ENCODE measurements at places on chromosomes 3 and 15.

DNA sequence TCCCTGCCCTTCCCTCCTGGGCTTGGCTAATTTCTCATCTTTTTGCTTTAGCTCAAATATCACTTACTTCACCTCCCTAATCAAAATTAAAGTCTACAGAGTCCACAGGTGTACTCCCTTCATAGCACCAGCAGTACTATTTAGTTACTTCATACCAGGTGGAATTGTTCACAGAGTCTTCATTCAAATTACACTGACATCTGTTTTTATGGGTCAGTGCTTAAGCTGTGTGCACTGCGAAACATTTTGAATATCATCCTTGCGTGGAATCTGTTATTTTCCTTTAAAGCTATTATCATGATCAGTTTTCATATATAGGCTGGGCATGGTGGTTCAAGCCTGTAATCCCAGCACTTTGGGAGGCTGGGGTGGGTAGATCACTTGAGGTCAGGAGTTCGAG, 2.7 kb upstream of the SERF2 start:
- no peak for DNase-seq

DNA sequence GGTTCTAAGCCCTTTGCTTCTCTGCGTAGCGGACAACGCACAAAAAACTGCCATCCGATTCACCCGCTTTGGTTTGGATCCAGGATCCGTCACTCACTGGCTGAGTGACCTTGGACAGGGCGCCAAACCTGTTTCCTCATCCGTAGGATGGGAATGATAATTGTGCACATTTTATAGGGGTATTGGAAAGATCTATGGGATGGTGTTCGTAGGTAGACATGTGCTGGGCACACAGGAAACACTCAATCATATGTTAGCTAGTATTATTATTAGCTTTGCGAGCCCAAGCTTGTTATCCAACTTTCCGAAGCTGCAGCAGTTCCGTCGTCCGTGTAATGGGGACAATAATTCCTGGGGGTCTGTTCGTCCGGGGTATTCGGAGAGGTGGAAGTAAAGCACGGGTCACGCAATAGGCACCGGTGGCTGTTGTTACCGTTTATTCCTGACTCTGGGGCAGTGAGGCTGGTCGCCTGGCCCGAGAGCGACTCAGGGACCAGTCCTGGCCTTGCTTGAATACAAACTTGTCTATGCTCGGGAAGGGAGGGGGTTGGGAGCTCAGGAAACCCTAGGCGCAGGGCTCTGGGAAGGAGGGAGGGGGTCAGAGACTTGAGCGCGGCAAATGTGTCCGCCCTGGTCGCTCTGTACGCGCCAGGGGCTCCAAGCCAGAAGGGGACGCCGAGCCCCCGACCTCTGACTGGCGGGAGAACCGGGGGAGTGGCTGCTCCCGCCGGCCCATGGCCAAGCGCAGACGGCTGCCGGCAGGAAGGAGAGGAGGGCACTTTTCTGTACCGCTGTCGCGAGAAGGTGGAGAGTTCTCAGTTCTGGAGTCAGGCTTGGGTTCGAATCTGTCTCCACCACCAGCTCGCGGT, 1.3 kb downstream of the SPSB4 start:
- no peak for DNase-seq

- no peak for DNase-seq
Observed at GRCh38 chr15:95215017-95215416, 983.7 kb downstream of the MCTP2 start.

DNA sequence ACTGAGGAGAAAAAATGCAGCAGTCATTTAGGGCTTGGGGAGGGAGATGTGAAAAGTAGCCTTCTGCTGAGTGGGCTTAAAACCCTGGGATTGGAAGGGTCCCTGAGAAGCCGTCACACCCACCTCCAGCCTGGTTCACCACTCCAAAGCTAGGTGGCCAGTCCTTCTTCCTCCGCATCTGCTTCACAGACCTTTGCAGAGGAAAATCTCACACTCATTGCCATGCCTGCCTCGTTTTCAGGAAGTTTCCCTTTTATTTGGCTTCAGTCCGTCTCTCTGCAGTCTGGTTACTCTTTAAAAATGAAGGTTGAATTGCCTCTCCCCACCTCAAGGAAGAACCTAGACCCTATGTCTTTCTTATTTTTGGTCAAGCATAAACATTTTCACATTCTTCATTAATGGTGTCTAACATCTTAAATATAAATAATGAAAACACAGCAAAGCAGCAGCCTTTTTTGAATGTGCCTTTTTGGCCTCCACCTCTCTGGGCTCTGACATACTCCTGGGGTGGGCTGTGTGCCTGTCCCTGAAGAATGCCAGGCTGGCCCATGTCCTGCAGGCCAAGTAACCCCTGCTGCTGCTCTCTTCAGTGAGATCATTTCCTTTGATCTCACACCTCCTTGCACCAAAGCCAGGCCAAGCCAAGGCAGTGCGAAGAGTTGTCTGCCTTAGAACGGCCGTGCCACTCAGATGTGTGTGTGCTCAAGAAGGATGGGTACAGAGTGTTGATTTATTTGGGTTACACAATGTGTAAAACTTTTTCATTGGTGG, 11.0 kb downstream of the MRAS start:
- DNase-seq, result no peak

DNA sequence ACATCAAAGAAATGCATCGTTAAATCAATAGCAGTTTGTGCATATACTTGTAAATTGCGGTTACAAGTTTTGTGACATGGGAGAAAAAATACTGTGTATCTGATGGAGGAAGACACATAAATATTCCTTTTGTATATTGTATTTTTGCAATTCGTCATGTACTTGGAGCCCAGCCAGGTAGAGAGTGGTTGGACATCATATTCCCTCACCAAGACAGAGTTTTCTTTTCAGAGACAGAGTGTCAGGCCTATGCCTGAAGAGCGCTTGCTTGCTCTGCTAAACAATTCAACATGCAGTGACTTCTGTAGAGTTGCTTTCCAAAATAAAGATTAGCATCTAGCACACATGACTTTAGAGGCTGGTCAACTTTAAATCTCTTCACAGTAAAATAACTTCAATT, 24.8 kb upstream of the MEIS2 start:
- DNase-seq, result peak; percentile 50

- no peak for DNase-seq
Observed at GRCh38 chr3:14246414-14246813, 67.8 kb downstream of the LSM3 start.

GRCh38 chr15:37131621-37132020, 31.3 kb upstream of the MEIS2 start:
- no peak for DNase-seq

GRCh38 chr3:50518436-50518835, 15.0 kb upstream of the CACNA2D2 start:
- no peak for DNase-seq

DNA sequence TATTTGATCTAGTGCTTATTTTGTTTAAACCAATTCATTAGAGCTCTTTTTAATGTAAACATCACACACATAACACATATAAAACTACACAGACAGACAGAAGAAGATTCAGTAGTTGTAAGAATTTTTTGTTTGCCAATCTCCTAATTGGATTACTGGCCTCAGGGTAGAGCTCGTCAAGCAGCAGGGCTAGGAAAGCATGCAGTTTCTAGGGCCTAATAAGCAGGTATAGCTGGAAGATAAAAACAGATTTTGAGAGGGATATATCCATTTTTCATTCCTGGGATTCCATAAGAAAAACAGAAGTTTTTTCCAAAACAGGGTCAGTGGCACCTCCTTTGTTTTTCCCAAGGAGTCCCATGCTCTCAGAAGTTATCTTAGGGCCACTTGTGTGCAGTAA, 265.2 kb upstream of the SGO1 start:
- DNase-seq, result no peak

DNA sequence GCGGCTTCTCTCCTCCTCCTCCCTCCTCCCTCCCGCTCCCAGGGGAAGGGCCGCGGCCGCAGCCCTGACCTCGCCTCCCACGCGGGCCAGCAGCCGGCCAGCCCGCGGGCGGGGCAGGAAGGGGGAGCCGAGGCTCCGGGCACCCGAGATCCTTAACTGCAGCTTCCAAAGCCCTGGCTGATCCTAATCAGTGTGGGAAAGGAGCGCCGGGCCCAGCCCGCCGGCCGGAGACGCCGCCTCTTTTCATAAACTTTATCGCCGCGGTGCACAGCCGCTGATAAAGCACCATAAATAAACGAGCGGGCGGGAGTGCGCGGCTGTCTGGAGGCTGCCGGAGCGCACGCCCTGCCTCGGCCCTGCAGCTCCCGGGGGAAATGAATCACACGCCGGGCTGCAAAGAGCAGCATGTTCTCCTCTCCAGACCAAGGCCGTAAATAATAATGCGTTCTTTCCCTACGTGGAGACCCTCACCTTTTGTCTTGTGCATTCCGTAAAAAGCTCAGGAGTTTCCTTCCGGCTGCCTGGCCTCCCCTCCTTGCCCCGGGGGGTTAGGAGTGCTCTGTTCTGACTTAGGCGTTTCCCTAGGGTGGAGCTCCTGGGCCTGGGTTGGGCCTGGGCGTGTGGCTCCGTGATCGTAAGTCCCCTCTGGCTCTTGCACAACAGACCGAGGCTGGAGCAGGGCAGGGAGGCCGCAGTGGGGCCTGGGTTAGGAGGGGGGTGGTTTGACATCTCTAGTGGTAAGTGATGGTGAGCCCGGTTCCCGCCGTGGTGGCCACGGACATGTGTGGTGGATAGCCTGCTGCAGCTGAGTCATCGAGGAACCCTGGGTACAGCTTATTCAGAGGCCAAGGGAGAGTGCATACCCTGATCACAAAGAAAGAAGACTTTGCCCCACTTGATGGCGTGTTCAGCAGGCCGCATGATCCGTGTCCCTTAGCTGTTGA, 132.6 kb upstream of the HES1 start:
- peak; percentile 97 for DNase-seq

DNA sequence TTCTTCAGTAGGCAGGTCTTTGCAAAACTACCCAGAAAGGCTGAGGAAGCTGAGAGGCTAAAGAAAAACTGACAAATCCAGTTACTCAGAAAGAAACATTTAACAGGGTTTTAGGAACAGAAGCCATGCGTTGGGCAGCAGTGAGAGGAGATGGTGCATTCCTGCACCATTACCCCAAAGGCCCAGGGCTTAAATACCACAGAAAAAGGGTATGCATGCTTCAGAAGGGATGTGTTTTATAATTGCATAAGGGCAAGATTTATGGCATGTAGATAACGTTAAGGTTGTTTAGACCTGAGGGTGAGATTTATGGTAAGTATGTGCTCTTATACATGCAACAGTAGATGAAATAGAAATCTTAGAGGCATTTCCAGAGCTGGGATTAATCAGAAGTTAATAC, 10.0 kb downstream of the C3orf52 start:
- peak; percentile 9 for DNase-seq

GRCh38 chr3:33791477-33792166, 6.8 kb upstream of the PDCD6IP start:
- DNase-seq, result no peak

DNA sequence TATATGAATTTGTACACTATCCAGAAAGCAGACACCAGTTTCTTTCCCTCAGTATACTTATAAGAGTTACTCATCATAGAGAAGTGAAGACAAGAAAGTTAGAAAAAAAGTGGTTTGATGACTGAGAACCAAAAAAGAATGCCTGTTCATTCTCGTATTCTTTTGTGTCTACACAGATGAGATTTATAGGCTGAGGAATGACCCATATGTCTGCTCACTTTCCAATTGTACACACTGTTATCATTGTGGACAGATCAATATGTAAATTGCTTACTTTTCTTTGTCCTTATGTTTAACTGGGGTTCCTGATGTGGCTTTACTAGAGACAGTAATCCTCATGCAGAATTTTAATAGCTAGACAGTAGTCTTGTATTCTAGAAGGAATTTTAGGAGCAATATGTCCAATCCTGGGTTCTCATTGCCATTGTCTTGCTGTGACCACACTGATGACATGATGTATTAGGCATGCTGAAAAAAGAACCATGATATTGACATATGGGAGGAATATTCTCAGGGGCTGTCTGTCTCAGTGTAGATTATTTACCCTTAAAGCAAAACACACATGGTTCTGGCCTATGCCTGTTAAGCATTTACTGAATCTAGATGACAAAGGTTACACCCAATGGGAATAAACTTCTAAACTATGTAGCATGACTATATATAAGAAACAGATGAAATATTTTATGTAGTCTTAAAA, 669.7 kb downstream of the ROBO1 start:
- DNase-seq, result no peak

- DNase-seq, result no peak
Observed at GRCh38 chr15:93645594-93645993, 556.6 kb upstream of the RGMA start.

- DNase-seq, result peak; percentile 41
Observed at GRCh38 chr3:17730318-17730967, 12.0 kb downstream of the TBC1D5 start.

- no peak for DNase-seq
Observed at GRCh38 chr3:72745146-72745999, 102.9 kb downstream of the SHQ1 start.

DNA sequence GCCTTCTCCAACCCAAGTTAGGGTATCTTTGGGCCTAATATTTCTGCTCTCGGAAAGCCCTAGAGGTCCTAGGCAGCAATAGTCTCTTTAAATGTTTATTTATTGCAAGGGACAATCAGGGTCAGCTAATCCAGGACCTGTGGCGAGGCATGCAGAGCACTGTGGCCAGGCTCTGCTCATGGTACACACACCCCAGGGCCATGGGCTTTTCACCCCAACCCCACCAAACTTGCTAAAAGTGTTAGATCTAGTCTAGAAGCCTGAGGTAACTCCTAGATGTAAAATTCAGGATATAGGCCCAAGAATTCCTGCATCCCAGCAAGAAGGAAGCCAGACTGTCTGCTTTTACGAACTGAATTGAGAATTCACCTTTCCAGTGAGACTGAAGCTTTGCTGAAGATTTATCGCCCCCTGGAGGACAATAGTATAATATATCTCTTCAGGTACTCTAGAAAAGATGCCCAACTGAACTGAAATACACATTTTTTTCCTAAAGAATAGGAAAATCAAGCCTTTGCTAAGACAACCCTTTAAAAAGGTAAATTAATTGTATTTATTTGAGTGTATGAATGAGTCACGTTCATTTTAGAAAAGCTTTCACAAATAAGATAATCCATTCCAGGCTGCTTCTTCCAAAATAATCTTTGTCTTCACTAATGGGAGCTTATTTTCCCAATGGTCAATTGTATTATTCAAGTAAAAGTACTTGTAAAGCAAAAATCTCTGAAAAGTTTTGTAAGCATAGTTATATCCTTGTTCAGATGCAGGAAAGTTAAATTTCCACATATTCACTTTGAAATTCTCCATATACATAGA, 89.8 kb downstream of the LRRC3B start:
- peak; percentile 6 for DNase-seq

DNA sequence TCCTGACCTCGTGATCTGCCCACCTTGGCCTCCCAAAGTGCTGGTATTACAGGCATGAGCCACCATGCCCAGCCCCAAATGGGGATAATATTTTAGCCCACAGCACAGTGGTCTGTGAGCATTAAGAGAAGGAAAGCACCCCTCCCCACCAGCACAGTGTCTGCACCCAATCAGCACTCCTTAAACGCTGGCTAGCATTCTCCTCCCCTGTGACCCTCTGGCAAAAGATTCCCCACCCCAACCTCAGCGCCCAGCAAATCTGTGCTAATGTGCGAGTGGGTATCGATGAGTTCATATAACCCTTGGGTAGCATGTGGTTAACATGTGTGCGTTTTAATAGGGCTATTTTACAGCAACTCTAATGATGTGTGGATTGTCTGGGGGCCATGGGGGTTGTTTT, 18.3 kb upstream of the EPHB3 start:
- no peak for DNase-seq
